Caco-2 (cell line): ENCODE measurements at places on chromosomes 16 and 17.
A peak's percentile ranks its signal among the peaks of the same experiment; 100 is the strongest.

GRCh38 chr17:64004903-64005733, 7.0 kb downstream of the PRR29 start:
- DNase-seq, result no peak

- no peak for DNase-seq
Observed at GRCh38 chr17:35931794-35932425, 1.3 kb upstream of the RDM1 start.

DNA sequence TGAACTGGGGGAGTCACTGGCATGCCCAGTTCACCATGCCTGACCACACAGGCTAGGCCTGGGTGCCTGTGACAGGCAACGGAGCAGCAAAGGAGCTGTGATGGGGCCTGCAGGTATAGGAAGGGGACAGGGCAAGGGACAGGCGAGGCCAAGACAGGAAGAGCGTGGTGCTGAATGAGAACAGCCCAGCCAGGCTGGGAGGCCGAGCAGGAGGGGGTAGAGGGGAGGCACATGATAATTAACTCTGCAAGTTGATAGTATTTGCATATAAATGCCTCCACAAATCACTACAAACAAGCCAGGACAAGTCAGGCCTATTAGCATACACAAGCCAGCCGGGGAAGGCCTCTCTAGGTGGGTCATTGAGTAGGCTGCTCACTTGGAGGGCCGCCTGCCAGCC, 7.8 kb downstream of the ZFHX3 start:
- DNase-seq, result no peak

GRCh38 chr17:3689262-3690093, 6.5 kb downstream of the P2RX5 start:
- no peak for DNase-seq

DNA sequence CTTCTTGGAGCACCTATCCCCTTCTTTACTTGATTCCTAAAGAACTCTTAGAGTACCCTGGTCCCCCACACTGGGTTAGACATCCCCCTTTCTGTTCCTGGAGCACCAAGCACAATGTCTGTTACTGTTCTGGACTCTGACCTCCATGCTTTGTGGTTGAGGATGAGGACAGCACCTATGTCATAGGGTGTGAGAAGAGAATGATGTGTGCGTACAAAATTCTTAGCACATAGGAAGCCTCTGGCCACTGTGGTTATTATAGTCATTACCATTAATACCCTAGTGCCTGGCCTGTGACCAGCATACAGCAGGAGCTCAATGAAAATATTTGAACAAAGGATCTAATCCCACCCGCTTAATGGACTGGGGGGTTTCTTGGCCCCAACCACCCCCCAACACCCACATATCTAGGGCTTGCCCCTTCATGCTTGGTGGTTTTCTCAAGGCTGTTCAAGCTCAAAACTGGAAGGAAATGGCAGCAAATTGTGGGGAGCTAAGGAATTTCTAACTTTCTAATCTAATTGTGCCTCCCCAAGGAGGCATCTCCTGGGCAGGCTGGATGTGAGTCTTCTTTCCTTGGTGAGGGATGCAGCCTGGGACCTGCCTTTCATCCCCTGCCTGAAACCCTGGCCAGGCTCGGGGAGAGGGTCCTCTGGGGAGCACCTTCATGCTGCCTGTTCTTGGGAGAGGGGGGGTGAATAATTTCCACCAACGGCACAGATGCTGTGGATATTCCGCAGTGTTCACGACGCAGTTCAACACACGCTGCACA, 1.5 kb upstream of the CMIP start:
- no peak for DNase-seq

GRCh38 chr17:34411646-34412421, 48.8 kb upstream of the CCL1 start:
- no peak for DNase-seq

- no peak for DNase-seq
Observed at GRCh38 chr16:1357906-1358566, 6.3 kb downstream of the GNPTG start.

DNA sequence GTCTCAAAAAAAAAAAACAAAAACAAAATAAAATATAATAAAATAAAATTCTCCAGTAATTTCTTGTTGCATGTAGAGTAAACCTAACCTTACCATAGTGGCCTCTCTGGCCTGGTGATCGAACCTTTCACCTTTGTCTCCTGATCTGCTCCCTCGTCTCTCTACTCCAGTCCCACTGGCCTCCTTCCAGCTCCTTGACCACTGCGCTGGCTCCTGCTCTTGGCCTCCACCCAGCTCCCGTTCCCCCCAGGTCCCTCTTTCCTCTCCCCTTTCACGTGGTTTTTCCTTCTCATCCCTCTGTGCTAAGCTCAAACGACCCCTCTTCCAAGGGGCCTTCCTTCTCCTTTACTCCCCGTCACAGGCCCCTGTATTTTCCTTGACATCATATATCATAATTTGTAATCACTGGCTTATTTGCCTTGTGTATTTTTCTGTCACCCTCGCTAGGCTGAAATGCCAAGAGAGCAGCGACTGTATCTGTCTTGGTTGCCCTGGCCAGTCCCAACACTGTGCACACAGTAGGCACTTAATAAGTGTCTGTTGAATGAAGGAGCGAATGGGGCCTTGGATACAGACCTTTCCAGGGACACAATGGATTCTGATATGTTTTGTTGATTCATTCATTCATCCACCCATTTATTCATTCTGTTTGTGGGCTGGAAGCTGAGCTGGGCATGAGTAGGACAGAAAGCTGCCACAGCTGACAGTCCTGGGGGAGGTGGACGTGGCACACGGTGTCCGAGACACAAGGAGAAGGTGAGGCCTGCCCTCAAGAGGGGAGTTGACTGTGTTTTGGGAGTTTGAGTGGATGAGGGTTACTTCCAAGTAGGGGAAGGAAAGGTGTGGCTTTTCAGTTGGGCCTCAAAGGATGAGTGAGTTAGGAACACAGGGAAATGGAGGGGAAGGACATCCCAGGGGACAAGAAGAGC, 5.8 kb upstream of the SCN4A start:
- no peak for DNase-seq

GRCh38 chr16:50594308-50595260, 46.4 kb downstream of the NKD1 start:
- DNase-seq, result no peak

GRCh38 chr16:74773446-74774222, 986 bp downstream of the FA2H start:
- no peak for DNase-seq

GRCh38 chr17:4142107-4142900, 526 bp downstream of the ZZEF1 start:
- no peak for DNase-seq

DNA sequence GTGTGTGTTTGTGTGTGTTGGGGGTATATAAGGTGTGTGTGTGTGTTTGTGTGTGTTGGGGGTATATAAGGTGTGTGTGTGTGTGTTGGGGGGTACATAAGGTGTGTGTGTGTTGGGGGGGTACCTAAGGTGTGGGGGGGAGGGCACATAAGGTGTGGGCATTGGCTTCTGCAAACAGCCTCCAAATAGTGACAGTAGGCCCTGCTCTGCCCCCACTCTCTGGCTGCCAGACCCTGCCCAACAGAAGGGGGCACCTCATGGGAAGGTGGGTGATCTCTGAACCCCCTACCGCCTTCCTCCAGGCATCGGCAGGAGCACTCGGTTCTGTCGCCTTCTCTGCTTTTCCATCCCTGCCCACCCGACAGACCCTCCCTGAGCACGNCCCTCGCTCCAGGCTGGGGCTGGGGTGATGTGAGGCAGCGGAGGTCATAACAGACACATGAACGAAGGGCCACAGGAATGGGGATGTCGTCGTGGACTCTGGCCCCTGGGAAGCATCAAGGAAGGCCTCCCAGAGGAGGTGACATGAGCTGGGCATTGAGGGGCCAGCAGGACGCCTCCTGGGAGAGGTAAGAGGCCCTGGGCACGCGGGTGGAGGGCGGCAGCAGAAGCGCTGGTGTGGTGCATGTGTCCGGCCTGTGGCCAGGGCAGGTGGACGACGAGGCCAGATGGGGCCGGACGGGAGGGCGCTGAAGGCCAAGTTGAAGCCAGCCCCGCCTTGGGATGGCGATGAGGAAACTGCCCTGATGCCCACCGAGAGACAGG, 136.6 kb upstream of the RPH3AL start:
- DNase-seq, result peak; percentile 15

GRCh38 chr16:61246592-61246991, 789.6 kb downstream of the CDH8 start:
- no peak for DNase-seq

DNA sequence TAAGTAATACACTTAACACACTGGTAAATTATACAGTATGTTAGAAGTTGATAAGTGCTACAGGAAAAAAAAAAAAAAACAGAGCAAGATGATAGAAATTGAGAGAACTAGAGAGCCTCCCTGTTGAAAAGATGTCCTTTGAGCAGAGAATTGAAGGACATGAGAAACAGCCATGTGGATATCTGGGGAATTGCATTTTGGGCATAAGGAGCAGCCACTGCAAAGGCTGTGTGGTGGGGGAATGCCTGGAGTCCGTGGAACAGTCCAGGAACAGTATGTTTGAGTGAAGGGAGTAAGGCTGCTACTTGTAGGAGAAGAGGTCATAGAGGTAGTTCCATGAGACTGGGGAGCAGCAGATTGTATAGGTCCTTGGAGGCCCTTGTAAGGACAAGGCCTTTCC, 178.4 kb downstream of the FTO start:
- no peak for DNase-seq

GRCh38 chr17:66541461-66542128, 239.2 kb downstream of the PRKCA start:
- DNase-seq, result no peak

GRCh38 chr16:22092143-22092933, at the start of gene VWA3A:
TSS of gene VWA3A (plus strand) at chr16:22092541. CDS start at chr16:22092638, 97 bp downstream.
- DNase-seq, result no peak

DNA sequence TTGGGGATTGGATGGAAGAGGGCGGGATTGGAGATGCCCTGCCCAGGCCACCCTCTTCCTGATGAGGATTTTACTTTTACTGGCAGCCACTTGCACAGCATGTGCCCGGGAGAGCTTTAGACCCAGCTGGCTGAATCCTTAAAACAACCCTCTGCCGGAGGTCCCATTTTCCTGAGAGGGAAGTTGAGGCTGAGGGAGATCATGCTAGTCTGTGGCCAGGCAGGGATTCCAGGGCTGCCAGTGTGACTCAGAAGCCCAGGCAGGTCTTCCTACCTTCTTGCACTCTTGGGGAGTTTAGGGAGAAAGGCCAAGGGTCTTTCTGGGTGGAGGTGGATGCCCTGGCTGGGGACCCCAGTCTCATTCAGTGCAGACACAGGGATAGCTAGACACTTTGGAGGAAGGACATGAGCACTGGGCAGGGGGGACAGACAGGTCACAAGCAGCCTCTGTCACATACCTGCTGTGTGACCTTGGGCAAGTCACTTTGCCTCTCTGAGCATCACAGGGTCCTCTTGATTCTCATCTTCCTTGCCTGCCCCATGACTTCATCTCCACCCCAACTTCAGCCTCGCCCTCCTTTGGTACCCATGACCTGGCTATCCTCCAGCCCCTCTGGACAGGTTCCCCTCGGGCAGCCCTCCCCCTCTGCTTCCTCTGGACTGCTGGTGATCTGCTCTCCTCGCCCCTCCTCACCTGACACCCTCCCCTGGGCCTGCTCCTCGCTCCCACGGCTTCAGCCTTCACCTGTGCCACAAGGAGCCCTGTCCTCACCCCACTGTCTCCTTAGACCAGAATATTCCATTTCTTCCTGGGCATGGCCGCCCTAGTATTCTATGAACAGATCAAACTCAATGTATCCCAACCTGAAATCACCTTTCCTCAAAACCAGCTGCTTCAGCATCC, 11.3 kb upstream of the DCAF7 start:
- no peak for DNase-seq

- DNase-seq, result peak; percentile 76
Observed at GRCh38 chr16:3004781-3005284, 7.9 kb upstream of the CLDN9 start.

DNA sequence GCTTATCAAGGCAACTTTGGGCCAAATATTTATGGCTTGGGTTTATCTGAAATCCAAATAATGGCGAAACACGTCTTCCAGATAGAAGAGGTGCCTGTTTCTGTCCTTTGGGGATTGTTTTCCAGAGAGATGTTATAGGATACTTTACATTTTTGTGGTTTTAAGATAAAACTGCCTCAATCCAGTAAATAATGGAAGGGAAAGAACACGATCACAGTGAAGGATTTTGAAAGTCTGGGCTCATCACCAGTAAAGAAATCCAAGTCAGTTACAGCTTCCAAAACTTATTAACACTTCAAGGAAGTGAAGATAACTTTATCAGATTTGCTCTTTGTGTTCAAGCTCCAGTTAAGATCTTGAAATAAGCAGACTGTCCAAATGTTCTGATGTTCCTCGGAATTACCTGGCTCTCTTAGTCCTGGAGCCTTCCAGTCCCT, 30.1 kb downstream of the DNAH2 start:
- DNase-seq, result peak; percentile 45

DNA sequence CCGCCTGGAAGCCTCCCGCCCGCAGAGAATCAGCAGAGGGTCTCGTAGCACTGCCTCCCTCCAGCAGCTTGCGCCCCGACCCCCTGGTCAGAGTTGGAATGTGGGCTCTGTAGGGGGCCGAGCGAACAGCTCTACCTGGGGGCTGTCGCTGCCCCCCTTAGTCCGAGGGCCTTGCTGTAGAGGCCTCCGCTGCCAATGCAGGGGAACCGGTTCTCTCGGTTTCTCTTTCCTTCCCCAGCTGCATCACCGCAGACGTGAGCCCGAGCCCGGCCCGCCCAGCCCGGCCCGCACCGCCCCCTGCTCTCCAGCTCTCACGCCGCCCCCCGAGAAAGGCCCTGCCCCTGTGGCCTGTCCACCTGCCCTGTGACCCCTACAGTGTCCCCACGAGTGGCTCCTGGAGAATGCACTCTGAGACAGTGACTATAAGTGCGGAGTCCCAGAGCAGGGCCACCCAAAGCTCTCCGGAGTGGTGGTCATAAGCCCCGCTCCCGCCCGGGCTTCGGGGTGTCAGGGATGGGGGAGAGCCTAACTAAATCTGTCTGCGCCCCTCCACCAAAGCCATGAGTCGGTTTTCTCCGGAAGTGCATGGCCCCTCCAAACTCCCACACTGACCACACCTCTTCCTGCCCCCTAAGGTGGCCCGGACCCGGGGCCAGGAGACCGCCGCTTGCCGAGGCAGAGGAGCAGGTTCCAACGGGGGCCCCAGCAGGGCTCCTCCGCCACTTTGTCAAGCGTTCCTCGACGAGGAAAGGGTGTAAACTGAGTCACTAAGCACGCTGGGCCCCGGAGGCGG, 1.7 kb downstream of the ARHGAP27 start:
- peak; percentile 86 for DNase-seq

DNA sequence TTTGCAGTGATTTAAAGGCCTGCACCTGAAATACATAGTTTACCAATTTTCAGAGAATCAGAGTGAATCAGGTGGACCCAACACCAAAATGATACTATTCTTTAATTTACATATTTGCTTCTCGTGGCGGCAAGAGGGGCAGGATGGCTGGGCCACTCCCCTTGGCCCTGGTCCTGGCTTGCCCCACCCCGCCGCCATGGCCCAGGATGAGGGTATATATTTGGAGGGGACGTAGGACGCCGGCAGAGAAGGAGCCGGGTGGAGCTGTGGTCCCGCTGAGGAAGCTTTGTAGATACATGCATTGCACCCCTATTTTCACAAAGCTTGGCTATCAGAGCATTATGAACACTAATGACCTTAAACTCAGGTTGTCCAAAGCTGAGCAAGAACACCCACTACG, 43.5 kb downstream of the EFCAB13 start:
- DNase-seq, result no peak
